ENCODE measurements at places on chromosomes 13 and 19. TPM values are rescaled to one million over a fixed set of nuclear protein-coding genes. Genes with fewer than 3 reads are reported as not detected.

GRCh38 chr19:5127717-5128116, 158.8 kb downstream of the KDM4B start:
- no peak for DNase-seq

The CEACAM8 gene
- not detected for total RNA-seq

DNA sequence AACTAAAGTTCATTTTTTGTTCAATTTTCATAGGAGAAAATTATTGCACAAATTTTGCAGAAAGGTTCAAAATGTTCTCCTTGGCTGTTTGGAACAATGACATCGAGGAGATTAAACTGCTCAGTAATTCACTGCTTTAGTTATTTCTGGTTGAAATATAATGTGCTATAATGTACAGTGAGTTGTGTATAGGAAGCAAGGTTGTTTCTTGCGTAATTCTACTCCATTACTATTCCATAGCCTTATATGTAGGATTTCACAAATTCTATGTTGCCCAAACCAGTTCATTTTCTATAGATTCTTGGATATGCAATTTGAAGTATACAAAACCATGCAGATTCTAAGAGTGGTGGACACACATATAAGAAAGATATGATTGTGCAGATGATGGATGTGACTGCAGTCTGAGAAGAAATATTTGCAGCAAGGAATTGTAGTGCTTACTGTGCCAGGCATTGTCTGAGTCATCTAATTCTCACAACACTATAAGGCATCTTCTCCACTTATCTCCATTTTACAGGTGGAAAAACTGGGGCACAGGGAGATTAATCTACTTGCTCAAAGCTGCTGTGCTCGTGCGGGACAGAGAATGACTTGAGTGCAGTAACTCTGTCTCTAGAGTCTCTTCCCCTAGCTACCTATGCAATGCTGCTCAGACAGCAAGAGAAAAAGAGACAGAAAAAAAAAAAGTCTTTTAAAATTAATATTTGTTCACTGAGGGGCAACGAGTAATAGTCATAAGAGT, 515.5 kb downstream of the MYO16 start:
- DNase-seq: no peak

GRCh38 chr13:41820581-41821237, 140.2 kb downstream of the VWA8 start:
- no peak for DNase-seq

The ZNF793 gene
- 29.7 TPM for total RNA-seq

The PLIN4 gene
- total RNA-seq: 0.25 TPM

The BRSK1 gene
- 46.0 TPM for total RNA-seq

Measured in mesothelial cell of epicardium (in vitro differentiated cells).